ENCODE measurements at places on chromosomes 2 and 18.

DNA sequence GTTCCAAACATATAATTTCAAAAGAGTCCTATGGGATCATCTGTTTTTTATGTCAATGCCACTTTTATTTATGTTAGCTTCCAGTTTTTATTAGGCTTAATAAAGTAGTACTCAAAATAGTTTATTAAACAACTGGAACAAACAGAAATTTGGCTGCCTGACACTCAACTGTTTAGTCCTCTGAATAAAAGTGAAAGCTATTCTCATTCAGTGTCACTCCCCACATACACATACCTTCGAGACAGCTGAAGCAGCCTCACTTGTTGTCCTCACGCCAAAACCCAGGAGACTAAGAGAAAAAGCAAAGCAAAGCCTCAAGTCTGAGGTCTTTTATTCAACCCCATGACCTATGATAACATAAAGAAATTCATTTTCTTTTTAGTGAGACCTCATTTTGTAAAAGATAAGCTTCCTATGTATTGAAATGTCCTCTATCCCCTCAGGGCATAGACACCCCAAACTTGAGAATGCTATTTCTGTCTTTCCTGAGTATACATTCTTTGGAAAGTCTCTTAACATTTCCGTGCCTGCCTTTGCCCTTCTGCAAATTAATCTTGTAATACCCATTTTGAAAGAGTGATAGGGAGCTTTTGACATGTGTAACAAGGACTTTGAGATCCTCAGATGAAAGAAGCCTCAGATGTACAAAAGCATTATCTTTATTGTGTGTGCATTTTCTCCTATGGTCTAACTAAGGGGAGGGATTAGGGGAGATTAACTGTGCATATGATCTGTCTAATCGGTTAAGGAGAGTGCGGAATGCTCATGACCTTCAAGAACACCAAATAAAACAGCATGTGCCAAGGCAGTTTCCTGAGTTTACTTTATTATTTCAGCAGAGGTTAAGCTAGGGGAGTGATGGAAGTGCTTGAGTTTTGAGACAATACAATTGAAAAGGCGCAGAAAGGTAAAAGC lies 1523.7 kb upstream of the PIK3C3 start:
- DNase-seq, result no peak

DNA sequence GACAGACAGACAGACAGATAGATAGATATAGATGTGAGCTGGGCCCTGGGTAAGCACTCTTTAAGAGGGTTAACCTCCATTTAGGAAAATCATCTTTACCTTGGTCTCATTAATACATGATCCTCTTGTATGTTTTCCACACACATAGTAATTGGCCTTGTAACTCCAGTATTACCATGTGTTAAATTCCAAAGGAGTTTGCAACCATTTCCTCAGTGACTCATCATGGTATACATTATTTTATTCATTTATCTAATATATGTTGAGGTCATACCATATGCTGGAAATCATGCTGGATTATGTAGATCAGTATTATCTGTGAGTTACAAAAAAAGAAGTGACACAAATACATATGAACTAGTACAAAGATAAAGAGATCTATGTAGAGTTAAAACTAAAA lies 504.3 kb downstream of the DCC start:
- DNase-seq, result no peak

DNA sequence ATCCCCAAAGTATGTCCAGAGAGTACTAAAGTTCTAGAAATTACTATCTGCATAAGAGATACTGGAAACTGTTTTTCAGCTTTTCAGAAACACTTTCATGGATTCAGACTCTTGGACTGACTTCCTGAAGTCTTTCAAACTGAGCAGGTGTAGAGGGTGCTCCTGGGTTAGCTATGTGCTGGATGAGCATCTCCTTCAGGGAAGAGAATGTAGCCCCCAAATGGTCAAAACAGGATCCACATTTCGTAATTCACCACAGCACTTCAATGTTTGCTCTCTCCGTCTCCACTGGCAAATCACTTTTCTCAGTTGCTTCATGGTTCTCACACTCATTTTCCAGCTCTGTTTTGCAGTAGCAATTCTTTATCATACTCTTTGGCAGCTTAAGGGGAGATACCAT lies 23.2 kb upstream of the SATB2 start:
- DNase-seq, result no peak

- DNase-seq, result no peak
Measured at GRCh38 chr2:102422910-102423309, at the start of gene IL18RAP. IL18RAP (plus strand) TSS chr2:102423160; CDS start chr2:102423278, 118 bp downstream.

DNA sequence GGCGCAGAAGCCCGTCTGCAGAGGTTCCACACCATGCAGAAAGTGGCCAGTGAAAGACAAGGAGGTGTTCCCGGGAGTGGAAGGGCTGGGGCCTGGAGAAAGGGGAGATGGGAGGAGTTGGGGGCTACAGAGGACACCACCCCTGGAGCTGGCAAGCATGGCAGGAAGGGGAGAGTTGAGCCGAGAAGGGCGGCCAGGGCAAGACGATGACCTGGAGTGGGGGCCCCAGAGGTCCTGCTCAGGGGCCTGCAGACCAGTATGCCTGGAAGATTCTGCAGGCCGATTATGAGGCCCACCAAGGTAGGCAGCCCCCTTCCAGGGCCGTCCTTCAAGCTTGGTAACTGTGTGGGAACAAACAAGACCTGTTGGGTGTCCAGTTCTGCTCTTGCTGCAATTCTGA lies 33.1 kb downstream of the RBFA start:
- no peak for DNase-seq

- DNase-seq, result no peak
Measured at GRCh38 chr2:201795607-201796477, 10.5 kb upstream of the CDK15 start.

GRCh38 chr2:57828221-57828620 lies 218.4 kb upstream of the VRK2 start:
- DNase-seq, result no peak

DNA sequence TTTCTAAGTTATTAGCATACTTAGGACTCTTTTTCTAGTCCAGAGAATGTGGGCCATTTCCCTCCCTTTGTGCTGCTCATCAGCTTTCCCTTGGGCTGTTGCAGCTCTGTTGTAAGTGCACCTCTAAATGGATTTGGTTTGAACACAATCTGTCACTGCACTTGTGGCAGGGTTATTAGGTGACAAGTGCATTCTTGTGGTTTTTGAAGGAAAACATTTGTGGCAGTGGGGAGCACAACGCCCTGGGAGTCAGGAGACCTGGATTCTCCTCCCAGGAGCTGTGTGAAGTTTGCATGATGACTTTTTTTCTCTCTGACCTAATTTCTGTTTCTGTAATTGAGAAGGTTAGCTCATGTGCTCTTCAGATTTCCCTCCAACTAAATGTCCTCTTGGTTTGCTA lies 630.9 kb upstream of the FAM98A start:
- DNase-seq, result no peak

DNA sequence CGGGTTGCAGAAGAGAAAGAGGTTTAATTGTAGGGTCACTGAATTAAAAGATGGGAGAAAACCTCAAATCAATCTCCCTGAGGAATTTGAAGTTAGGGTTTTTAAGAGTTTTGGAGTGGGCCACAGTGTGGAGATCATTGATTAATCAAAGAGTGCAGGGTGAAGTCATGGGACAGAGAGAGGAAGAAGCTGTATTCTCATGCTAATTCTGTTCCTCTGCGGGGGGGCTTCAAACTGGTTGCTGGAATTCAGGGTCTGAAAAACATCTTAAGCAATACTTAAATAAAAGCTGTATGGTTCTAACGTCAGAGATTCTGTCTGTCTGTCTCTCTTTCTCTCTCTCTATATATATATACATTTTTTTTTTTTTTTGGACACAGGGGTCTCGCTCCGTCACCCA lies 169.8 kb upstream of the SPATS2L start:
- no peak for DNase-seq

DNA sequence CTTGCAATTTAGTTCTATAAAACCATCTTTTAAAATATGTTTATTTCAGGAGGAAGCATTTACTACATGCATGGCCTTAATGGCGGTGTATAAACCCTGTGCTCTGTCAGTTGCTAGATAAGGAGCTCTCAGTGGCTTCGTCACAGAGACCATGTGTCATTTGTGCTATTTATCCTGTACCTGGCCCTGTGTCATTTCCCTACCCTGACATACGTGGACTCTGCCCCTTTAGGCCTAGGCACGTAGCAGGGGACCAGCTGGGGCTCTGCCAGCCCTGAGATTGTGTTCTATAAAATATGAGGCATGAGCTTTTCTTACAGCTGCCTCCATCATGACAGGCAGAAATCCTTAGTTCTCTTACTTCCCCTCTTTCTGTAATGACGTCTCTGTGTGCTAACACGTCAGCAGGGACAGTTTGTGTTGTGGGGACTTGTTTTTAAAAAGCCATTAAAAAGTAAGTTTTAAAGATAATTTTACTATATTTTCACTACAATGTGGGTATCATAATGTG lies 88.0 kb downstream of the ITGB1BP1 start:
- DNase-seq, result no peak

GRCh38 chr18:3791238-3791637 lies 341.3 kb downstream of the TGIF1 start:
- DNase-seq, result no peak

DNA sequence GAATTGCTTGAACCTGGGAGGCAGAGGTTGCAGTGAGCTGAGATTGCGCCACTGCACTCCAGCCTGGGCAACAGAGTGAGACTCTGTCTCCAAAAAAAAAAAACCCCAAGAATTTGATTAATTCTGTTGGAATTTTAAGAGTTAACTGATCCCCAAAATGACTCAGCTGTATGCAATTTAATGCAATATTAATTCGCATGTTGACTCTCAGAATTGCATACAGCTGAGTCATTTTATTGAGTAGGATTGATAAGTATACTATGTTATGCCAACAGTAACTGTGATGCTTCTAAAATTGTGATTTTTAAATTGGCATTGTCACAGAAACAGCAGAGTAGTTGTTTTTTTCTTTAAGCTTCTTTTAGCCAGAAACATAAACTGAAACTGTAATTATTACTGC lies 19.6 kb downstream of the MSH2 start:
- peak; percentile 20 for DNase-seq

- no peak for DNase-seq
Measured at GRCh38 chr2:18546567-18546966, 13.9 kb downstream of the RDH14 start.

DNA sequence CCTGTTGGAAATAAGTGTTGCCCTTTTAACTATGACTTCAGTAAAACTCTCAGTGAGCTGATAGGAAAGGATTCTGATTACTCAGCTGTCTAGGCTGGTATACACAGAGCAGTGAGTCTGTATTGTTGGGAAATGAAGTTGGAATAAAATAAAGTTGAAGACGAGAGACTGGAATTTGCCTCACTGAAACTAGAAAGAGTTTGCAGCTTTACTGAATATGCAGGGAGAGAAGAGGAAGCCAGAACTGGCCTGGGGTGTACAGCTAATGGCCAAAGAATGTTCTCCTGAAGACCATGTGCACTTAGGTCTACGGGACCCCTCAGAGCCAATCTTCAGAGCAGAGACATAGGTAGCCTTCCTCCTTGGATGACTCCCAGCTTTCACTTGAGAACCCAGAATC lies 26.5 kb downstream of the EIF4E2 start:
- DNase-seq, result no peak

- DNase-seq, result no peak
Measured at GRCh38 chr2:152335726-152336118, 748 bp downstream of the FMNL2 start.

All from AG09309 (cell line).